ENCODE measurements at places on chromosomes 7 and 10.

GRCh38 chr7:51300762-51301674 is 15.6 kb downstream of the COBL start:
- no peak for DNase-seq

GRCh38 chr7:78873117-78873516 is 580.4 kb downstream of the MAGI2 start:
- peak; percentile 1 for DNase-seq

DNA sequence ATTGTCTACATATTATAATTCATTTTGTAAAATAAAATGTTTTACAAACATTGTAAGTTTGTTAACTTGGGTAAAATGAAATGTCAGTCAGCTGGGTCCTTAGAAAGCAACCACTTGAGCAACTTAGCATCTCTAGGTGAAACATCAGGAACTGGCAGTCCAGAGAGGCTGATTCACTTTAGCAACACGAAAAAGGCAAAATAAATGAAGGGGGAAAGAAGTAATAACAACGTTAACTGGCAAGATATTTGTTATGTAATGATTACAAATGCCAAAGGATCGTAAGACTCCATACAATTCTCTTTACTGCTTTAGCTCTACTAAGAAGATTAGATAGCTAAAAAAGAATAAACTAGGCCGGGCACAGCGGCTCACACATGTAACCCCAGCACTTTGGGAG is 5.0 kb downstream of the PDZD8 start:
- DNase-seq: peak; percentile 36

DNA sequence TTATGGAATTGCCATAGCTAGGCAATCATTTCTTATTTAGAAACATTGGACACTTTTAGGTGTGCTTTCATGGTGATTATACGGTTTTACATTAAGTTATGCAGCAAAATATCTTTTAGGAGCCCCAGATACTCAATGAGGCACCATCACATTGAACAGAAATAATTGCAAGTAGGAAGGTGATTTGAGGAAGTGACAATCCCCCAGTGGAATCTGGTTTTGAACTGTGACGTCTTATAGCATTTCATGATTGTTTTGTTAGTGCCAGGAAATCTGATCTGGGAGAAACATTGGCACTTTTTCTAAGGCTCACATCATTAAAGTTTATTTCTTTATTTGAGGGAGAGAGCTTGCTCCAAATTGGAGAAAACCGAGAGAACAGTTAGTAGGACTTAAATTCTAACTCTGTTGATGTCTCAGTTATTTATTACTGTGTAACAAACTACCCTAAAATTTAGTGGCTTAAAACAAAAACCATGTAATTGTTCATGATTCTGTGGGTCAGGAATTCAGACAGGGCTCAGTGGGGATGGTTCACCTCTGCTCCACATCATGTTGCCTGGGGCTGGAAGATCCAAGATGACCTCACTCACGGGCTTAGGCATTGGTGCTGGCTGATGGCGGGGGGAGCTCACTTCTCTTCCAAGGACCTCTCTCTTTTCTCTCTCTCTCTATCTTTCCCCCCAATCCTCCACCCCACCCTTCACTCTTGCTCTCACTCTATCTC is 78.2 kb upstream of the STEAP1B start:
- peak; percentile 46 for DNase-seq

DNA sequence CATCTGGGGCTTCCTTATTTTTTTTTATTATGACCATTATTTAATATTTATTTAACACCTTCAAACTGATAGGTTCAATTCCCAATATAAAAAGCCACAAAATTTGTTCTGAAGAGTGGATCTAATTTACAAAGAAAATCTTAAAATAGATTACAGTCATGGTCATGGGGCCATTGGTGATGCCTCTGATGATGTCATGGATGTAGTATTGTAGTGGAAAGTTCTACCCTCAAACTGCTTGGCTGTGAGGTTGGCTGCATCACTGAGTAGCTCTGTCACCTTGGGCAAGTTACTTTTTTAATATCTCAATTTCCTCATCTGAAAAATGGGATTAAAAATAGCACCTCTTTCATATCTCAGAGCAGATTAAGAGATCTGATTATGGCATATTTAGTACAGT is 128.5 kb downstream of the DKK1 start:
- DNase-seq: peak; percentile 18

- peak; percentile 83 for DNase-seq
Observed at GRCh38 chr7:130275826-130276297, 9.2 kb downstream of the CPA2 start.

GRCh38 chr7:138602451-138602850 is 98.7 kb downstream of the SVOPL start:
- no peak for DNase-seq

DNA sequence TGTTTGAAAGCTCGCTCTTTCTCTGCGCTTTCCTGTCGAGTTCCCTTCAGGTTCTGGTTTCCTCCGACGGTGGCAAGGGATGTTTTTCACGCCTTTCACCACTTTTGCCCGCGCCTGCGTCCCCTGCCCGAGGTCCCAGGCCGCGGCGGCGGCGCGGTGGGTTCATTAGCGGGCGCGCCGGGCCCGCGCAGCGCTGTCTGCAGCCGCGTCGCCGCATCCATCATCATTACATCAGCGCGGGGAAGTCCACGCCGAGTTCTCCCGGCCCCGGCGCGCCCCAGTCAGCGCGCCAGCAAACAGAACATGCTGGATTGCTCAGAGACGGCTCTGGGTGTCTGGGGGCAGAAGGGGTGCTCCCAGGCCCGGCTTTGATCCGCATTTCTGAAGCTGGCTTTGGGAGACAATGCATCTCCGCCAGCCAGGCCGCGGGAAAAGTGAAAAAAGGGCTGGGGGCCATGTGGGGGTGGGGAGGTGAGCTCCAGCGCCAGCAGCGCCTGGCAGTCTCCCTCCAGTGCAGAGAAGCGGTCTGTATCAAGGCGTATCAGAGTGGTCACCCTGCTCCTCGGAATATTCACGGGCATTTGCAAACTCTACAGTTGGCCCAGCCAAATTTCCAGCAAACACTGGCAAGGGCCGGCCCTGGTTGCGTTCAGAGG is 8.9 kb downstream of the GLI3 start:
- no peak for DNase-seq

- peak; percentile 18 for DNase-seq
Observed at GRCh38 chr10:126661356-126661755, 9.1 kb downstream of the C10orf90 start.

GRCh38 chr7:52269669-52270068 is 765.8 kb upstream of the POM121L12 start:
- no peak for DNase-seq

GRCh38 chr7:74033372-74034311 is 5.7 kb downstream of the ELN start:
- DNase-seq: peak; percentile 27

DNA sequence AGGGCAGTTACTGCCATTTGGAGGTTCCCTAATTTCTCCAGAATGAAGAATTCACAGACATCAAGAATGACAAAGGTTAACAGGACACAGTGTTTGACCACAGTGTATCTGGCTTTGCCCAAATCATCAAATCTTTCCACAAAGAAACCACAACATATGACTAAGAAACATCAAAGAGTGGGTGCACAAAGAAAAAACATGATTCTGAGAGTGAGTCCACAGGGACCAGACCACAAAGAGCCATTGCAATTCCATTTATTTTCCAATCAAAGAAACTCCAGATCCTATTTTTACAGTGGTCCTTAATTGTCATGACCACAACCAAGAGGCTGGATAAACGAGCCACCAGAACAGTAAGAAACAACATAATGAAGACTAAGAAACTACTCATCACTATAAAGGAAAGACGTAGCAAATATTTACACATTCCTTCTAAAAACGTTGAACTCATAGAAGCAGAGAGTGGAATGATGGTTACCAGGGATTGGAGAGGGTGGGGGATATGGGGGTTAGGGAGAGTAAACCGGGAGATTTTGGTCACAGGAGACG is 286.5 kb downstream of the DOCK4 start:
- DNase-seq: peak; percentile 66

DNA sequence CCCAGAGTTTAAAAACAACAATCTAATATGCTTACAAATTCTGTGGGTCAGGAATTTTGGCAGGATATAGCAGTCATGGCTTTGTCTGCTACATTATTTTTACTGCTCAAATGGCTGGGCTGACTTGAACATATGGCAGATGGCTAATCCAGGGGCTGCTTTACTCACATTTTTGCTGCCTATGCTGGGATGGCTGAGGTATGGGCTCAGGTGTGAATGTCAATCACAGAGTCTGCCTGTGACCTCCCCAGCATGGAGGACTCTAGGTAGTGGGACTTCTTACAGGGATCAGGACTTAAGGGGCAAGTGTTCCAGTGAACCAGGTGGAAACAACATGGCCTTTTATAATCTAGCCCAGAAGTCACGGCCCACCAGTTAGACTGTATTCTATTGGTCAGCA is 4.4 kb upstream of the FKBP9 start:
- no peak for DNase-seq

DNA sequence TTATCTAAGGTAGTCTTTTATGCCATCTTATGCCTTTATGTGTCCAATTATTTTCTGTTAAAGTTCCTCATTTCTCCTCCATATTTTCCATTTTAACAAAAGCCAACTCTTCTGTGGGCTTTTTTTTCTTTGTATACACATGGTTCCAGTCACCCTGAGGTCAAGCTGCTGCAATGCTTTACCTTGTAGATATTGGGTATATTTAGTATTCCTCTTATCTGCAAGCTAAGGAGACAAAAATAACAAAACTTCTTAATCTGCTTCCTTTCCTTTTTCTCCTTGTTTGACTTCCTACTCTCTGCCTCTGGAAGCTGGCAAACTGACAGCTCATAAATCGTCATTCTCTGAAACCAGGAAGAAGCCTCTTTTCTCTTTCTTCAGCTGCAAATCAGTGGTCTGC is 885.0 kb upstream of the LRRN3 start:
- no peak for DNase-seq

- no peak for DNase-seq
Observed at GRCh38 chr7:22969010-22969431, 44.9 kb downstream of the HYCC1 start.

DNA sequence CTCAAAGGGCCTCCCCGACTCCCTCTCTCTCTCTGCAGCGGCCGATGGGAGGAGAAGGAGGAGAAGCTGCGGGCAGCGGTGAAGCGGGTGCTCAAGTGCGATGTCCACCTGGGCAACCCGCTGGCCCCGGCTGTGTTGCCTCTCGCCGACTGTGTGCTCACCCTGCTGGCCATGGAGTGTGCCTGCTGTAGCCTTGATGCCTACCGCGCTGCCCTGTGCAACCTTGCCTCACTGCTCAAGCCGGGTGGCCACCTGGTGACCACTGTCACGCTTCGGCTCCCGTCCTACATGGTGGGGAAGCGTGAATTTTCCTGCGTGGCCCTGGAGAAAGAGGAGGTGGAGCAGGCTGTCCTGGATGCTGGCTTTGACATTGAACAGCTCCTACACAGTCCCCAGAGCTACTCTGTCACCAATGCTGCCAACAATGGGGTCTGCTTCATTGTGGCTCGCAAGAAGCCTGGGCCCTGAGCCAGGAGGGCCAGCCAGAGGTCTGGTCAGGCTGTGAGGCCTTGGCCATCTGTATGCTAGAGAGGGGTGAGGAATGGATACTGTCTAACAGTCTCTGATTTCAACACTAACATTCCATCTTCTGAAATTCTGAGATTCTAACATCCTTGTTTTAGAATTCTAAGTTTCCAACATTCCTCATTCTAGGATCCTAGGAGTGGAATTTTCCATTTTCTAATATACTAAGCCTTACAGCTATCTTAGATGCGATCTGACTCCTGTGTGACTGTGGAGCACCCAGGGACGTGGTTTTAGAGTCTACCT is 3.6 kb downstream of the INMT start:
- DNase-seq: peak; percentile 41

GRCh38 chr7:92404170-92404614 is 43.1 kb upstream of the GATAD1 start:
- no peak for DNase-seq

DNA sequence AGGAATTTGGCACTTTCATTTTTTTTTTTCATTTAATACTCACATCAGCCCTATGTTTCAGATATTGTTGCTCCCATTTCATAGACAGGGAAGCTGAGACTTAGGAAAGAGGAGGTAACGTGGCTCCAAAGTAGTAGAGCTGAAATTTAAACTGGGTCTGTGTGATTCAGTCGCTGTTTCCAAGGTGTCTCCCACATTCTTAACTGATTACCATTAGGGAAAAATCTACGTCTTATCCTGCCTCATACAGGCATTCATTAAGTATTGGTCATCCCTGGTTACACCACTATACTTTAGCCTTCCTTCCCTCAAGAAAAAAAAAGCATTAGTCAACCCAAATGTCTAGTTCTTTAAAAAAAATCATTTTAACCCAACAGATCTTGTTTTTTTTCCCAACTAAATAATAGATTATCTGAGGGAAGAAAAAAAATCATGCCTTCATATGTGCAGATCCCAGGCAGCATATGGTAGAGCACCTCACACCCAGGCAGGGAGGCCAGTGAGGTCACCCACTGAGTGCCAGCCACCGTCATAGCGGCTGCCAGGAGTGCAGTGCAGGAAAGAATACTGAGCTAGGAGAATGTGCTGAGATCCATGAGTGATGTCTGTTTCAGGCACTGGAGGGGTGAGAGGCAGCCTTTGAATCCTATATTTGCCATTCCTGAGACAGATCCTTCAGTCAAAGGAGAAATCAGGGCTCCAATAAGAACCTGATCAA is 59.0 kb upstream of the SORCS3 start:
- peak; percentile 82 for DNase-seq

DNA sequence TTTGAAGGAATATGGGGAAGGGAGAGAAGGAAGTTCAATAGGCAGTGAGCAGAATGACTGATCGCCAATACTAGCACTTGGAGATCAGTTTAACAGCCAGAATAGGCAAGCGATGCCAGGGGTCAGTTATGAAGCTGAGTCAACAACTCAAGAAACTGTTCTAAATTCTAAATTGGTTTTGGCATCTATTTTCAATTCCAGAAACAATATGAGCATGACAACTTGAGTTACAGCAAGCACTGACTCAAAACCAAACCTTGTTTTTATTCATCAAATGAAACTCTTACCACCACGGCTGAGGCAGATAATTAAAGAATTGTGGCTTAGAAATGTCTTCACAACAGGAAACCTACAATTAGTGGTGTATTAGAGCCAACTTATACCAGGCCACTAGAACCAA is 180.5 kb upstream of the ASAH2 start:
- peak; percentile 43 for DNase-seq

DNA sequence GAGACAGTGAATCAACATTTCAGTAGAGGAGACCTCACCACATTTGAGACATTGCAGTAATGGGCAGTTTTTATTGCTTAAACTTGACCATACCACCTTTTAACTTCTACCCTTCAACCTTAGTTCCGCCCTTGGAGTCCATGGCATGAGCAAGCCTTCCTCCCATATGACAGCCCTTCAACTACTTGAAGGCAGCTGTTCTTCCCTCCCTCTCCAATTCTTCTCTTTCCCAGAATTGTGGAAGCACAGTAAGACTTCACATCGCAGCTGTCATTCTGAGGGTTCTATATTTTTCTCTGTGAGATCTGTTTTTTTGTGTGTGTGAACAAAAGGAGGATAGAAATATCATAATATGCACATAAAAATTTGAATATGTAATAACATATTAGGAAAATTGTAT is 2.2 kb upstream of the TSPAN12 start:
- no peak for DNase-seq

- no peak for DNase-seq
Observed at GRCh38 chr7:155764438-155764793, 47.8 kb downstream of the SHH start.
